ENCODE measurements at places on chromosomes 6 and 20. TPM values are rescaled to one million over a fixed set of nuclear protein-coding genes. Genes with fewer than 3 reads are reported as not detected.

DNA sequence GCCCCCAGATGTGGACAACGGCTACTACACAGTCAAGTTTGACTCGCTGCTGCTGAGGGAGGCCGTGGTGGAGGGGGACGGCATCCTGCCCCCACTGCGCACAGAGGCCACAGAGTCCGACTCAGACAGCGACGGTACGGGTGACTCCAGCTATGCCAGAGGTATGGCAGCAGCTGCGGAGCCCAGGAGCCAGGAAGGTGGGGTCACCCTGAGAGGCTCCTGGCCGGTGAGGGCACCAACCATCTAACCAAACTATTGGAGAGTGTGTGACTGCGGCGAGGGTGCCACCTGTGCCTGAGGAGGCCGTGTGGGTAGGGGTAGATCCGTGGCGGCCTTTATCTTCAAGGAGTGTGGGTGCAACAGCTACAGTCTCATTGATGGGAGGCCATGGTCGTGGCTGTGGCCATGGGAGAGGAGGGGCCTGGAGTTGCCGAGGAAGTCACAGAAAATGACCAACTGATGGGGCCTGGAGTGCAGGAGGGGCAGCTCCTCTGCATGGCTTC, 2.8 kb upstream of the LIME1 start:
- DNase-seq = no peak

GRCh38 chr6:96153775-96154174, 138.0 kb downstream of the FUT9 start:
- no peak for DNase-seq

Gene TMC2
- total RNA-seq = 1.7 TPM

Gene OR2B6
- not detected for total RNA-seq

DNA sequence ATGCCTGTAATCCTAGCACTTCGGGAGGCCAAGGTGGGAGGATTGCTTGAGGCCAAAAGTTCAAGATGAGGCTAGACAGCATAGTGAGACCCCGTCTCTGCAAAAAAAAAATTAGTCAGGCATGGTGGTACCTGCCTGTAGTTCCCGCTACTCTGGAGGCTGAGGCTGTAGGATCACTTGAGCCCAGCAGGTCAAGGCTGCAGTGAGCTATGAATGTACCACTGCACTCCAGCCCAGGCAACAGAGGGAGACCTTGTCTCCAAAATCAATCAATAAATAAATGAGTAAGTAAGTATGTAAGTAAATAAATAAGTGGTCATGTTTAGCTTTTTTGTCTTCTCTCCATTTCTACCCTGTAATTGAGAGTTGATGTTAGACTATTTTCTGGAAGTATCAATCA, 336.8 kb downstream of the FARS2 start:
- DNase-seq = no peak

- no peak for DNase-seq
Measured at GRCh38 chr6:39170860-39171259, 55.9 kb upstream of the SAYSD1 start.

GRCh38 chr20:37358366-37359150, 12.6 kb downstream of the SRC start:
- DNase-seq = no peak

DNA sequence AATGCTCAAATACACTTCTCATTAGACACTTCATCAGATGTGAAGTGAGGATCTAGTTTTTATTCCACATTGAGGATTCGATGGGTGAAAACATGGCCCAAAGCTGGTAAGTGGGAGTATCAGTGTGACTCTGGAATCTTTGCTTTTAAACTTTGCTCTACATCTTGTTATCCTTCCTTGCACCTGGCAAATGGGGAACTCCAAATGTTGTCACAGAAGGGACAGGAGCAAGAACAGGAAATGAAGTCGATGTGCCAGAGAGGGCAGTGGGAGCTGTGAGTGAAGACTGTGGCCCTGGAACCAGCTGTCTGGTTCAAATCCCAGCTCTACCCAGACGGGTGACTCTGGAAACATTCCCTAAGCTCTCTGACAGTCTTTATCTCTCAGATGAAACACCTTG, 86.7 kb upstream of the AGPAT4 start:
- DNase-seq = no peak

GRCh38 chr20:51423810-51424209, 118.7 kb downstream of the NFATC2 start:
- no peak for DNase-seq

Gene WFDC2
- total RNA-seq = 3.4 TPM

DNA sequence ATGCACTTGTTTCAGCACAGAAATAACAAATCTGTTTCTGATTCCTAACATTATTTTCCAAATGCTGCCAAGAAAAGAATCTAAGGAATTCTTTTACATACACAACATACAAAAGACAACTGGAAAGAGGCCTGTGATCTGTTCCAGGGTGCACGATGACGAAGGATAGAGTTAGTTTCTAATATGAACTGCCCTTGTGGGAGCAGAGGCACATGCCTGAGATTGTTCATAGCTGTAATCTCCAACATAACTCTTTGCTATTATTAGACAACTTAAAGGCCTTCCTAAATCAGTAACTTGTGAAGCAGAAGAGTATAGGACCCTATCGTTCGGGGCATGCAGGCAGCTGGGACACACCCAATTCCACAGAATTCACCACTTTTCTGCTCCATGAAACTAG, 41.2 kb upstream of the NHSL1 start:
- no peak for DNase-seq

- DNase-seq = no peak
Measured at GRCh38 chr6:39100358-39100757, 14.6 kb downstream of the SAYSD1 start.

Data from occipital lobe (tissue), 3 donors.